Foreskin melanocyte (primary cell): ENCODE measurements at places on chromosomes 7 and 10.

DNA sequence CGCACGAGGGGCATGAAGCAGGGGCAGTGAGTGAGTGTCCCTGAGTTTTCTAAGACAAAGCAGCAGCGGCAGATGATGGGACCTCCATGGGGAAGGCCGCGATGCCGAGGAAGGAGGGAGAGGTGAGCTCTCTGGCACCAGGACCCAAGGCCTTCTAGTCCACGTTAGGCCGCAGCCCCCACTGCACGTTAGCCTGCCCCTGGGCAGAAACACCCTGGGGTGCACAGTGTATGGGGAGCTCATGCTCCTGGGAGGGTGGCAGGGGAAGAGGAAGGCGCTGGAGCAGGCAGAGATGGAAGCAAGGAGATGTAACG is 97.3 kb upstream of the IKZF1 start:
- DNase-seq, result no peak

DNA sequence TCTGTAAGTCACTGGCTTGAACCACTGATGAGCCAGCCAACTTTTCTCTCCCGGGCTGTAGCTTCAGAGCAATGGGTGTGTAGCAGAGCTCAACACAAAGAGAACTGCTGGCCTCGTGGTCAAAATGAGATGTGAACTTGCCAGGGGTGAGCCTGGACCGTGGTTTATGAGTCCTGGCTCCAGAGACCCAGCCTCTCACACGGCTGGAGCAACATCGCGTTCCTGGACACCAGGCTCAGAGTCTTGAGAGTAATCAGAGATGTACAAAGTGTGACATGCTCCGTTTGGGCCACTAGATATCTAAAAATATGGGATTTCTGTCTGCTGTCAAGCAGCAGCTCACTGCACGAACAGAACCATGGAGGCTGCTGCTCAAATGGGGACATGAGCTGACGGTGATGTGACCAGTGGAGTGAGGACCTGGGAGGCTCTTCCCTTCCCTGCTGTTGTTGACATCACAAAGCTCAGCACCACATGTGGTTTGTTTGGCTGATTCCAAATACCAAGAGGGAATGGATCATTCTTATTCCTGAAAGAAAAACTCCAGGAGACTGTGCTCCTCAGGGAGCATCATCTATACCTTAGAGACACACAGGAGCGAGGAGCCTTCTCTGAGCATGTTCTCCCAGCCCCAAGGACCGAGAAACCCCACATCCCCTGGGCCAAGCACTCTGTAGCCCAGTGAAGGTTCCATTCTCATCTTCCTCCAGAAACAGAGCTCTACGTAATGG is 9.2 kb upstream of the SVIL start:
- no peak for DNase-seq

GRCh38 chr10:103231047-103231551 is 14.6 kb upstream of the RPEL1 start:
- DNase-seq, result peak; percentile 71

DNA sequence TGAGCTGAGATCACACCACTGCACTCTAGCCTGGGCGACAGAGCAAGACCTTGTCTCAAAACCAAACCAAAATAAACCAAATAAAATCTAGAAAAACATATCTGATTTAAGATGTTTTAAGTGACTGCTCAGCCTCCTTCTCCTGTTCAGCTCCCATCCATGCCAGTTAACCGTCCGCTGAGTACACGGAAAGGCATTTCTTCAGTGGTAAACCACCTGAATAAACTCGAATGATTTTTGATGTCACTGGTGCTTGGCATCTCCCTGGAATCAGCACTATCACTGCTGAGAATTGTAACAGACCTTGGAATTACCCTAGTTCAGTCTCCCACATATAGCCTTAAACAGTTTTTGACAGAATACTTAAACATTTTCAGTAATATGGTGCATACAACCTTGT is 24.1 kb upstream of the NRCAM start:
- no peak for DNase-seq

DNA sequence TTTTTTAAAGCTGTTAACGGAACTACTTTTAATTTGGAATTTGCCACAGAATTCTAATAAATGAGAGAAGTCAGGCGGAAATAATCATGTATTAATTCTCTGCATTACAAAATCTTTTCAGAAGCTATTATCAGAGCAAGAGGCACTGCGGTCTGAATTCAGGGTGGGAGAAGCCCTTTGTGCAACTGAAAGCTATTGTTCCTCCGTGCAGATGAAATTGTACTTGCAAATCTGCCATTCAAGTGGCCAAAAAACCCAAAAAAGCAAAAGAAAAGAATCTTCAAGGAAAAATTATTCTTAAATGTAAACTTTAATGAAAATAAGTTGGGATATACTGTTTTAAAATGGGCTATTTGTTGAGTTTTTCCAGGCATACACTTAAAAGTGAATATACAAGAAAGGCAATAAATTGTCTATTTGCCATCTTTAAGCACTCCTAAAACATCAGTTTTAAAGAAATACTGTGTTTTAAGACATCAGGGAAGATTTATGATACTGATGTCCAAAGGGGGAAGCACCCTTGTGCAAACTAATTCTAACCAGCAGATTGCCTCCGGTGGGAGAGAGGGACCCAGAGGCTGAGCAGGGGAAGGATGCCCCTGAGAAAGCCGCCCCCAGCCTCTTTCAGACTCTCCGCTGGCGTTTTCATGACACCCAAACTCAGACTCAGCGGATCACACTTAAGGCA is 351.2 kb downstream of the DNAJB6 start:
- DNase-seq, result no peak

GRCh38 chr7:25646726-25647413 is 418.6 kb upstream of the NPVF start:
- DNase-seq, result no peak
